ENCODE measurements at places on chromosomes 3 and 15. TPM values are rescaled to one million over a fixed set of nuclear protein-coding genes. Genes with fewer than 3 reads are reported as not detected.

GRCh38 chr3:157384031-157384430 lies 52.6 kb upstream of the PTX3 start:
- DNase-seq, result no peak

PAQR9 gene
- total RNA-seq, result not detected

DNA sequence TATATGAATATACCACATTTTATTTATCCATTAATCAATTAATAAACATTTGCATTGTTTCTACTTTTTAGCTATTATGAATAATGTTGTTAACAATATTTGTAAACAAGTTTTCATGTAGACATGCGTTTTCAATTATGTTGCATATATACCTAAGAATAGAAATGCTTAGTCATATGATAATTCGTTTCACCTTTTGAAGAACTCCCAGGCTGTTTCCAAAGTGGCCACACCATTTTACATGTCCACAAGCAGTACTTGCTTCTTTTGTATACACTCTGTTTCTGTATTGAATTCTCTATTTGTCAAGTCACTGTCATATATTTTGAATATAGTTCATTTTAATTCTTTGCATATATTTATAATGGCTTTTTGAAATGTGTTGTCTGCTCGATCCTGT lies 206.9 kb upstream of the ZBTB20 start:
- DNase-seq, result no peak

SEMA6D gene
- 2.6 TPM for total RNA-seq
